ENCODE measurements at places on chromosomes 7 and 10. TPM values are rescaled to one million over a fixed set of nuclear protein-coding genes. Genes with fewer than 3 reads are reported as not detected.

CCL26 gene
- total RNA-seq: 0.37 TPM

GATA3 gene
- not detected for total RNA-seq

BEND7 gene
- total RNA-seq: 1.5 TPM

VAX1 gene
- total RNA-seq: not detected

NPFFR1 gene
- total RNA-seq: not detected

HOXA11 gene
- total RNA-seq: 4.8 TPM

GDF10 gene
- not detected for total RNA-seq

GPC2 gene
- 0.73 TPM for total RNA-seq

PARD3 gene
- 27.6 TPM for total RNA-seq

Measured in subcutaneous preadipocyte (primary cell).